ENCODE measurements at places on chromosomes 2 and 18.

DNA sequence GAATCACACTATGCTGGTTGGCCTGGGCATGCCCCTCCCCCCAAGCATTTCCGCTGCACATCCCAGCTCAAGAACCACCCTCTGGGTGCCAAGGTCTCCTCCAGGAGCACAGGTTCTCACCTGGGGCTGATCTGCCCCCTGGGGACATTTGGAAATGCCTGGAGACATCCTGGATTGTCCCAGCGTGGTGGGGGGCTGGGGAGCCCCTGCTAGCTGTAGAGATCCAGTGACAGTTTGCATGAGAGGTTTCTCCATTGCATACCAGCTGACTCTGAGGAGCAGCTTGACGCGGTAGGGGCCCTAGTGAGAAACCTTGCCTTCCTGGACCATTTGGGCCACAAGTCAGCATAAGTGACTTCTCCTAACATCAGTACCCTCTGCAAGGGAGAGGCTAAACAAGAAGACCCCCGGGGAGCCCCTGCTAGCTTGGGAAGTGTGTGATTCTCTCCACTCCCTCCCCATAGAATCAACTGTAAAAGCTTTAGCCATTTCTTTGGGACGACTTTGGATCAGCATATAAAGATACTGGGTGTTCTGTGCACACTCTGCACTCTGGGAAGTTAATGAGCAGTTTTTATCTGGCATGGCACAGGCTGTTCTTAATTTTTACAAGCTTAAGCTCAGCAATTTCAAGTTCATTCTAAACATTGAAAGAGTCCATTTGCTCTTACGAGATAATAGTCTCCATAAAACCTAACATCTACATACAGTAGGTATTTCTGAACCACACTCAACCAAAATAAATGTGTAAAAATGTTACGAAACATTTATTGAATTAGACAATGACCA lies 94.1 kb downstream of the GBX2 start:
- DNase-seq, result no peak

GRCh38 chr2:163345795-163346573 lies 389.8 kb downstream of the FIGN start:
- no peak for DNase-seq

DNA sequence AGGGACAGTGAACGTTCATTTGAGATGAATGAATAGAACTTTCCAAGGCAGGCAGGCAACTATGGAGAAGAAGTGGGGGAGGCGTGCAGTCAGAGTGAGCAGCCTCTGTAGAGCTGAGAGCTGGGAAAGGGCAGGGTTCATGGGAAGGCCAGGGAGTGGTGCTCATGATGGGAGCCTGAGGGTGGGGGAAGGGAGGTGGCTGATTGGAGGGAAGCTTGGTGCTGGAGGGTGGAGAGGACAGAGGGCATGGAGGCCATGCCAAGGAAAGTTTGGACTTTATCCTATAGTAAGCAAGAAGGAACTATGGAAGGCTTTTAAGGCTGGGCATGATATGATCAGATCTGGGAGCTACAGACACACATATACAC lies 47.6 kb upstream of the LGALSL start:
- no peak for DNase-seq

- DNase-seq, result no peak
Observed at GRCh38 chr2:20622296-20622686, 28.6 kb downstream of the HS1BP3 start.

DNA sequence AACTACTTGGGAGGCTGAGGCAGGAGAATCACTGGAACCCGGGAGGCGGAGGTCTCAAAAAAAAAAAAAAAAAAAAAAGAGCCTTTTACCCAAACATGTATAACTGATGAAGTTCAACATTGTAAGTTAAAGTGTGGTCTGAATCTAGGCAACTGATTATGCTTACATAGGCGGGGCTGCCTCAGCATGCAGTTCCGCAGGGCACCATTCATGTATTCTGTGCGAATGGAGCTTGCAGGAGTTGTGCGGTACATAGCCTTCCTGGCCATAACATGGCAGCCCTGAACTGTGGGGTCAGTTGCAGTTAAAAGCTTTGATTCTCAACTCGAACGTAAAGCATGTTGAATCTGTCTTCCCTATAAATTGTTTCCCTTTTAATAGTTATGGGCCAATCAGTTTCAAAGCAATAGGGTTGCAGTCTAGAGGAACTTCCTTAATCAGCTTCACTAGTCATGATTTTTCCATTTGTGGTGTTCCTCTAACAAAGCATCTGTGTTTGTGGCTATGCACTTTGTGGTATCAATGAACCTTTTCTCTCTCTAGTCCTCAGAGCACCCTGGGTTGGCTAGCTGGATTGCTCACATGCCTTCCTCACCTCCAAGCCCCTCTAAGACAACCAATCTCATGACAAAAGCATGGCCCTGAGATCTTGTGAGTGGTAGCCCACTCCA lies 30.6 kb upstream of the CEP68 start:
- DNase-seq, result no peak

DNA sequence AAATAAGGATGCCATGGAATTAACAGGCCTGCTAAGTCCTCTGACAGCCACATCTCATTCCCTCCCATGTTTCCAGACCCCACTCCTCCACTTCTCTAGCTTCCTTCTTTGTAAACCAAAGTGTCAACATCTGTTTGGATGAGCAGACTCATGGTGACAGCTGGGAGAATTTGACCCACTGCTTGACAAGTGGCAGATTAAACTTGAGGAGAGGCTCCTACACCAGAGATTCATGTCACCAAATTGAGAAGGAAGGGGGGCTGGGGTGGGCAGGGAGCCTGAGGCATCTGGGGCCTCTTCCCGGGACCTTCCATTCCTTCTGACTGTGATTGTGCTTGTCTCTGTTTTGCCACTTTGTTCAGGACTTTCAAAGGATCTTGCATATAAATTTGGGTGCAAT lies 41.0 kb upstream of the IGFBP5 start:
- no peak for DNase-seq

Measured in activated naive CD4-positive, alpha-beta T cell (primary cell).